ENCODE measurements at places on chromosomes 7 and 10. TPM values are rescaled to one million over a fixed set of nuclear protein-coding genes. Genes with fewer than 3 reads are reported as not detected.
A peak's percentile ranks its signal among the peaks of the same experiment; 100 is the strongest.

DNA sequence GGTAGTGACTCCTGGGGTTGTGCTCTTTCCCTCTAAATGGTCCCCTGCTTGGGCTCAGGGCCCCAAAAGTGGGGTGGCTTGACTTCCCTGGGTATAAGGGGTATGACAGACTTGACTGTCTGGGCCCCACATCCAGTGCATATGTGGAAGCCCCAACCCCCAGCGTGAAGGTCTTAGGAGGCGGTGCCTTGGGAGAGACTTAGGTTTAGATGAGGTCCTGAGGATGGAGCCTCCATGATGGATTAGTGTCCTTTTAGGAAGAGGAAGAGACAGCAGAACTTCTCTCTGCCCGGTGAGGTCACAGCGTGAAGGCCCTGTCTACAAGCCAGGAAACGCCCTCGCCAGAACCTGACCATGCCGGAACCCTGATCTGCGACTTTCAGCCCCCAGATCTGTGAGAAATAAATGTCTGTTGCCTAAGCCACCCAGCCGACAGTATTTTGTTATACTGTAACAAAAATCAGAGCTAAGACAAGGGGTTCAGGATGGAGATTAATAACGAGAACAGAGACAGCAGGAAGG, 23.8 kb downstream of the PODXL start:
- DNase-seq, result no peak
- H3K27me3 ChIP-seq, result no peaks in the 10 kb centered on the region
- H3K27ac ChIP-seq, result no peak overlapping the region
- no peaks in the 10 kb centered on the region for H3K36me3 ChIP-seq

- no peak overlapping the region for H3K27ac ChIP-seq
- no peaks in the 10 kb centered on the region for H3K27me3 ChIP-seq
- H3K4me3 ChIP-seq, result peak overlapping the region; percentile 96
- DNase-seq, result no peak
- peaks cover 34% of the 10 kb centered on the region for H3K36me3 ChIP-seq
These were observed 2.3 kb downstream of the MCM7 start for GRCh38 chr7:100098913-100099312.

DNA sequence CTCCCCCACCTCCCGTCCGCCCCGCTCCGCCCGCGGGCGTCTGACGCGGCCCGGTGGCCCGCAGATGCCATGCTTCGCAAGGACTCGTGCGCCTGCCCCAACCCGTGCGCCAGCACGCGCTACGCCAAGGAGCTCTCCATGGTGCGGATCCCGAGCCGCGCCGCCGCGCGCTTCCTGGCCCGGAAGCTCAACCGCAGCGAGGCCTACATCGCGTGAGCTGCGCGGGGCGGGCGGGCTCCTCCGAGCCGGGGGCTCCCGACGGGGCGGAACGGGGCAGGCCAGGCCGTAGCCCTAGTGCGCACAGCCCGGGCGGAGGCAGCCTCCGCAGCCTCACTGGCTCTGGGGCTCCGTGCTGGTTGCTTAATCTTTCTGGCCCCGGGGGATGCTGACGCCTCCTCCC, 2.8 kb downstream of the ASIC3 start:
- H3K36me3 ChIP-seq, result no peaks in the 10 kb centered on the region
- H3K27ac ChIP-seq, result no peak overlapping the region
- peak; percentile 79 for DNase-seq
- H3K4me3 ChIP-seq, result no peak overlapping the region

DNA sequence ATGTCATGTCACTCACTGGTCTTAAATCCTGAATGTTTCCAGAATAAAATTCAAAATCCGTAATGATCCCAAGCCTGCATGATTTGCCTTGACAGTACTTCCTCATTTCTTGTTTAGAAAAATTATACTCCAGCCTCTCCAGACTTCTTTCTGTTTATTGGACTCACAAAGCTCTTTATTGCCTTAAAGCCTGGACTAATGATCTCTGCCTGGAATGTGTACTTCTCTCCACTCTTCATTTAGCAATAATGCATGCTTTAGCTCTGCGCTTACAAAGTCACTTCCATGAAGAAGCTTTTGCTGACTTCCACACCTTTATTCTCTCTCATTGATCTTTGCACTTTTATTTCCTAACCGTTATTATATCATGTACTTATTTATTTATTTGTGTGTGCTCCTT, 27.4 kb upstream of the SLC26A3 start:
- H3K27me3 ChIP-seq, result peaks cover 10% of the 10 kb centered on the region
- no peak overlapping the region for H3K4me3 ChIP-seq
- H3K27ac ChIP-seq, result no peak overlapping the region
- DNase-seq, result no peak
- H3K4me1 ChIP-seq, result no peaks in the 10 kb centered on the region

- peak overlapping the region; percentile 86 for H3K27ac ChIP-seq
- peaks cover 16% of the 10 kb centered on the region for H3K4me1 ChIP-seq
- H3K36me3 ChIP-seq, result no peaks in the 10 kb centered on the region
- peak; percentile 64 for DNase-seq
- no peak overlapping the region for H3K4me3 ChIP-seq
These were observed 22.0 kb upstream of the SLF2 start for GRCh38 chr10:100890673-100891317.

OR2A42 gene
- polyA plus RNA-seq, result not detected

- H3K36me3 ChIP-seq, result no peaks in the 10 kb centered on the region
- H3K4me3 ChIP-seq, result no peak overlapping the region
- H3K4me1 ChIP-seq, result peaks cover 3% of the 10 kb centered on the region
- no peaks in the 10 kb centered on the region for H3K27me3 ChIP-seq
- H3K27ac ChIP-seq, result no peak overlapping the region
These were observed 492.0 kb upstream of the AKR1E2 start for GRCh38 chr10:4334015-4334414.

GRCh38 chr7:49852619-49853462, 79.4 kb downstream of the VWC2 start:
- H3K36me3 ChIP-seq, result no peaks in the 10 kb centered on the region
- no peak overlapping the region for H3K4me3 ChIP-seq
- no peaks in the 10 kb centered on the region for H3K27me3 ChIP-seq
- no peak for DNase-seq
- no peaks in the 10 kb centered on the region for H3K4me1 ChIP-seq

- peak within 1 kb of the TSS; percentile 32 for H3K4me3 ChIP-seq
- no peak for DNase-seq
- no peak within 1 kb of the TSS for H3K27ac ChIP-seq
- no peaks in the 10 kb centered on the region for H3K36me3 ChIP-seq
- H3K4me1 ChIP-seq, result peaks cover 4% of the 10 kb centered on the region
These were observed at the start of gene PRRT4 for GRCh38 chr7:128361411-128362379. TSS of gene PRRT4 (minus strand) at chr7:128361690.

DNA sequence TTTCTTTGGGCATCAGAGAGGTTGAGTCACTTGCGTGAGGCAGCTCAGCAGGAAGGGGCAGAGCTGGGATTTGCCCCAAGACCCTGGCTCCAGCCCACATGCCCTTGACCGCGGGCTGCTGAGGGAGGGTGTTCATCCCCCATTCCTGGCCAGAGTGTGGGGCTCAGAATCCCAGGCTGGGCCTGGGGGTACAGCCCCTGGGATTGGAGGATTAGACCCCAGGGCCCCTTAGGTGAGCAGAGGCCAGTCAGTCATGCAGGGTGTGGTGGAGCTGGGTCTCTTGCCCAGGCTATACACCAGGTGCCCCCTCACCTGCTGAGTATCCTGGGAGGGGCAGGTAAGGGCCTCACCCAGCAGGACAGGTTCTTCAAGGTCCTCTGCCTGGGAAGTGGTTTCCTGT, 68.4 kb upstream of the ZNF716 start:
- H3K4me3 ChIP-seq, result no peak overlapping the region
- no peaks in the 10 kb centered on the region for H3K36me3 ChIP-seq
- DNase-seq, result no peak
- H3K27me3 ChIP-seq, result no peaks in the 10 kb centered on the region
- no peak overlapping the region for H3K27ac ChIP-seq

DNA sequence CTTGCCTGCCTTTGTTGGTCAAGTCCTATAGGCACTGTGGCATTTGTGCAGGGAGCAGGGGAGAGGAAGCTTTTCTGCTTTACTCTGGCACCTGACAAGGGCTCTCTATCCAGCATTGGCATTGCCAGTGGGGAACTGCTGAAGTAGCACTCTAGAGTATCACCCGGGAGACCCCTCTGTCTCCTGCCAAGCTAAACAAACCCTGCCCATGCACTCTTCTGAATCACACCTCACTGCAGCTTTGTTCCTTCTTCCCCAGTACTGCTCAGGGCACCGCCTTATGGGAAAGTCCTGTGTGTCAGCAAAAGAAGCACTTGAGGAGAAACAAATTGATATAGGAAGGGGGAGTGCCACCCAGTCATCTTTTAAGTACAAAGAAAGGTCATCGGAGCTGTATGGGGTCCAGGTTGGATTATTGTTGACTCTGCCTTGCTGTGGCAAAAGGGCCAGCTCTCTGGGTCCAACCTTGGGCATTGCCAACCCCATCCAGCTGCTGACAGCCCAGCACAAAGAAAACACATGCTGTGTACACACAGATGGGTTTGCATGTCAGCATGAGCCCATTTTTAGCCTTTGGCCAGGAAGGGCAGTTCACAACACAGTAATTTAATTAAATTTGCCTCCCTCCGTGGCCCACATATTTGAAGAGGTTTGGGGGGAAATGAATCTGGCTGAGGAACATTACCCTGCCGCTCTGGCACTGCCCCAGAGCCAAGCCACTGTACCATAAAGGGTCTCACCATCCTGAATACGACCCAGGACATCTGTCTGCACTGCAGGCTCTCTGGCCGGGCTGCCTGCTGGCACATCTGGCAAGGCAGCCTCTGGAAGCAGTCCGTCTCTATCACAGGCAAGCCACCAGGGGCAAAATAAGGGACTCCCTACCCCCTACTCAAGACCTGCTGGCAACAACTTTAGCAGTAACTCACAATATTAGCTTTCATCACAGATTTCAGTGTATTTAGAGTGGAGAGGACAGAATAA, 13.1 kb downstream of the LRRC4 start:
- peaks cover 2% of the 10 kb centered on the region for H3K36me3 ChIP-seq
- H3K4me3 ChIP-seq, result no peak overlapping the region
- peak; percentile 82 for DNase-seq
- peaks cover 8% of the 10 kb centered on the region for H3K4me1 ChIP-seq

ELOVL3 gene
- polyA plus RNA-seq, result not detected

EGR2 gene
- 0.54 TPM for polyA plus RNA-seq

DNA sequence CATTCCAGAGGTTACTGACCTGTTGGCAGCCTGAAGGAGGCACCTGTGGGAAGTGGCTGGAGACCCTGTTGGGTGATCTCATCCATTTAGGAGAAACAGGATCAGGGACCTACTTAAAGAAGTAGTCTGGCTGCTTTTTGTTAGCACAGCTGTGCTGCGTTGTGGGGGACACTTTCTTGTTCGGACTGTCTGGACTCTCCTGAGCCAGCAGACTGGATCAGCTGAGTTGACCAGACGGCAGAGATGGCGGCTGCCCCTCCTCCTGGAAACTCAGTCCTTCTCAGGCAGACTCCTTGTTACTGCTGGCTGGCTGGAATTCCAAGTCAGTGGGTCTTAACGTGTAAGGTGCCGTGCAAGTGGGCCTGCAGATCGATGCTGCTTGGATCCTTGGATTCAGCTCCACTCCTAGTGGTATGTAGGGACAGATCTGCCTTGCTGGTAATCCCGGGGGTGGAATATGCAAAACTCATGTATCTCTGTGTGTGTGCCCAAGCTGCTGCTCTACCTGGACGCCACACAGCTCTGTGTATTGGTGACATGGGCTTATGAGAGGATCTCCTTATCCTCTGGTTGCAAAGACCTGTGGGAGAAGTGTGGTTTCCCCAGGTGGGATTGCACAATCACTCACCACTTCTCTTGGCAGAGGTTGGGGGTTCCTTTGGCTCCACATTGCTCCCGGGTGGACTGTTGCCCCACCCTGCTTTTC, 87.3 kb downstream of the CCSER2 start:
- H3K27me3 ChIP-seq, result no peaks in the 10 kb centered on the region
- H3K27ac ChIP-seq, result no peak overlapping the region
- H3K4me3 ChIP-seq, result no peak overlapping the region
- no peaks in the 10 kb centered on the region for H3K36me3 ChIP-seq
- no peaks in the 10 kb centered on the region for H3K4me1 ChIP-seq

DNA sequence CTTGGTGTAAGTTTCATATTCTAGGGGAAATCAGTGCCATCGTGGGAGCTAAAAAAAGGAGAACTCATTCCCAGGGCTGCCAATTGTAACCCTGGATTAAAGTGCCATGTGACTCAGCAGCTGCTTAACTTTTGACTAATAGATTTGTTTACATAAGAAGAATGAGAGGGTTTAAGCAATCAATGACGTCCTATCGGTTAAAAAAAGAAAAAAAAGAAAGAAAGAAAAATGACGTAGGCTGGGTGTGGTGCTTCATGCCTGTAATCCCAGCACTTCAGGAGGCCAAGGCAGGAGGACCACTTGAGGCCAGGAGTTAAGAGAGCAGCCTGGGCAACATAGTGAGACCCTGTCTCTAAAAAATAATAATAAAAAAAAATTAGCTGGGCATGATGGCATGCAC, 116.2 kb upstream of the AFAP1L2 start:
- H3K4me1 ChIP-seq, result peaks cover 7% of the 10 kb centered on the region
- no peaks in the 10 kb centered on the region for H3K36me3 ChIP-seq
- no peak overlapping the region for H3K27ac ChIP-seq
- H3K4me3 ChIP-seq, result no peak overlapping the region
- H3K27me3 ChIP-seq, result no peaks in the 10 kb centered on the region

- H3K4me3 ChIP-seq, result no peak overlapping the region
- DNase-seq, result peak; percentile 83
- H3K4me1 ChIP-seq, result peaks cover 55% of the 10 kb centered on the region
- no peaks in the 10 kb centered on the region for H3K27me3 ChIP-seq
These were observed 27.8 kb upstream of the ITGB1 start for GRCh38 chr10:32985775-32986350.

GRCh38 chr10:88623835-88624234, 37.3 kb downstream of the LIPJ start:
- no peak overlapping the region for H3K4me3 ChIP-seq
- H3K27me3 ChIP-seq, result no peaks in the 10 kb centered on the region
- no peak for DNase-seq
- H3K27ac ChIP-seq, result no peak overlapping the region
- no peaks in the 10 kb centered on the region for H3K4me1 ChIP-seq

DNA sequence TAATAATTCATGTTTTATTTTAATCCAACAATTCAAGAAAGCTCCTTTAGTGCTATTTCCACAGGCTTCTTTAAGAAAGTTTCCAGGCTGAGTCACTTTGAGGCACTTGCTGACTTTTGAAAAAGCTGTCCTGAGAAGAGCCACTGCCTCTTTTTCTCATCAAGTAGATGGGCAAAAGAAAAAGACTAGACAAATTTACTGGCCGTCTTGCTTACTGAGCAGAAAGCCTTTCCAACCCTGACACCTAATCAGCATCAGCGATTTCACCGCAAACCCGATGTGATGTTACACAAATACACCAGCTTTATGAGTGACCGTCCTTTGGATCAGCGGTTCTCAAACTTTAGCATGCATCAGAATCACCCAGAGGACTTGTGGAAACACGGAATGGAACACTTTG, 24.3 kb downstream of the CTTNBP2 start:
- H3K4me1 ChIP-seq, result no peaks in the 10 kb centered on the region
- no peak overlapping the region for H3K4me3 ChIP-seq
- H3K27me3 ChIP-seq, result no peaks in the 10 kb centered on the region
- no peaks in the 10 kb centered on the region for H3K36me3 ChIP-seq

DNA sequence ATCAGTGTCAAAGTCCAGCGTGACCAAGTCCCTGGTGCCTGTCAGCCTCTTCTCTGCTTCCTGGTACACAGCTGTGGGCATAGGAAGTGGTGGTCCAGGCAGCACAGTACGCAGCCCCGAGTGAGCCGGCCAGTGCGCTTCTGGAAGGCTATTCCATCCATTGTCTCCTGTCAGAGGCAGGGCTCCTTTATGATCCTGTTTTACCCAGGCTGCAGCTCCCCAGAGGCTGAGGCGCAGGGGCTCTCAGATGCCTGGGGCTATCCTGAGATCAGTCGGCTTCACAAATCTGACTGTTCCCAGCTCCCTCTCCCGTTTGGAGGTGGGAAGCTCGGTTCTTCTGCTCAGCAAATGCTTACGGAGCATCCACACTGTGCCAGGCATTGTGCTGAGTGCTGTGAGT, 70.3 kb downstream of the LANCL2 start:
- H3K36me3 ChIP-seq, result no peaks in the 10 kb centered on the region
- H3K4me3 ChIP-seq, result no peak overlapping the region
- H3K27me3 ChIP-seq, result no peaks in the 10 kb centered on the region
- no peak for DNase-seq
- H3K27ac ChIP-seq, result no peak overlapping the region
